ENCODE measurements at places on chromosomes 1 and 21.

DNA sequence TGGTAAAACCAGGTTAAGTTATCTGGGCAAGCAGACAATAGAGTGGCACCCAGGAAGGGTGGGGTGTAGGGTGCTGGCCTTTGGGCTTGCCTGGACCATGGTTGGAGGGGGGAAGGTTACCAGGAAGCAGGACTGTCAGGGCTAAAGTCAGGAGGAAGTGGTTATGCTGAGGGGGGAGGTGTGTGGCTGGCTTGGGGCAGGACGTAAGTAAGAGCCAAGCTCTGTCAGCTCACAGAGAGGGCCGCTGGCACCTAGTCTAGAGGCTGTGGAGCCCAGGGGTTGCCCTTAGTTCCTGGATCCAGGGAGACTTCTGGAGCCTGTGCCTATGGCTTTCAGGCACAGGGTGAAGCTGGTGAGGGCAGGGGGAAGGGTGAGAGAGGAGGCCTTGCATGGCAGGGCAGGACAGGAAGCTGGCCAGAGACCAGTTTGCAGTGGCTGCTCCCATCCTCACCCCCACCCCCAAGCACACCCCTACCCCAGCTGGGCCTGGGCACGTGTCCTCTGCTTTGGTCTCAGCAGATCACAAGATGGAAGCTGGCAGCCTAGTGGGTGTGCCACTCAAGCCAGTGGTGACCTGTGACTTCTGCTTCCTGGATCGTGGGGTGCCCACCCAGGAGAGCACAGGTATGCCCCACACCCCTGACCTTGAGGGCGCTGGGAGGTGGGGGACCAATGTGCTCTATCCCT, 20.5 kb upstream of the SMYD3 start:
- no peak for DNase-seq

GRCh38 chr1:89630048-89630447, 2.9 kb upstream of the LRRC8C start:
- DNase-seq = no peak

DNA sequence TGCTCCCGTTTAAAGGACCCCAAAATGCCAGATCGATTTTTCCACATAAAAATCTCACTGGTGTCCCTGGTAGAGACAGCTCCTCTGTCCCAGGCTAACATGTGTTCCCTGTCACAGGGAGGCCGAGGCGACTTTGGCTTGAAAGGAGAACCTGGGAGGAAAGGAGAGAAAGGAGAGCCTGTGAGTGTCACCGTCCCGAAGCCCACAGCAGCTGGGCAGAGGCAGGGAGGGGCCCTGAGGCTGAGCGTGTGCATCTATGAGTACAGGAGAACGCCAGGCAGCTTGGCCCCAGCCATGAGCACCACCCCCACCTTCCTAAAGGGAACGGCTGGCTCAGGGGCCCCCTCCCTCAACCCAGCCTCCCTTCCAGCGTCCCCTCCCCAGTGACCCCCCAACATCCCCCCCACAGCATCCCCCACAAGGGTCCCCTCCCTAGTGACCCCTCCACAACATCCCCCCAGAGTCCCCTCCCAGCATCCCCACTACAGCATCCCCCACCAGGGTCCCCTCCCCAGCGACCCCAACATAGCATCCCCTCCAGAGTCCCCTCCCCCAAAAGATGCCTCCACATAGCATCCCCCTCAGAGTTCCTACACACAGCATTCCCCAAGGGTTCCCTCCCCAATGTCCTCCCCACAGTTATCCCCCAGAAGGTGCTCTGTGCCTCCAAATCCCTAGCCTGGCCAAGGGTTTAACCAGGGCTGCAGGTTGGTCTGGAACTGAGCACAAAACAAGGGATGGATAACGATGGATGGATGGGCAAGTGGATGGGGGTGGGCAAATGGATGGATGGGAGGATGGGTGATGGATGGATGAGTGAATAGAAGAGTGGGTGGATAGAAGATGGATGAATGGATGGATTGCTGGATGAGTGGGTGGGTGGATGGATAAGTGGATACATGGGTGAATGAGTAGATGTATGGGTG, 25.1 kb downstream of the COL6A2 start:
- DNase-seq = no peak

- DNase-seq = no peak
Measured at GRCh38 chr21:34790341-34790740, 121.5 kb downstream of the CLIC6 start.

DNA sequence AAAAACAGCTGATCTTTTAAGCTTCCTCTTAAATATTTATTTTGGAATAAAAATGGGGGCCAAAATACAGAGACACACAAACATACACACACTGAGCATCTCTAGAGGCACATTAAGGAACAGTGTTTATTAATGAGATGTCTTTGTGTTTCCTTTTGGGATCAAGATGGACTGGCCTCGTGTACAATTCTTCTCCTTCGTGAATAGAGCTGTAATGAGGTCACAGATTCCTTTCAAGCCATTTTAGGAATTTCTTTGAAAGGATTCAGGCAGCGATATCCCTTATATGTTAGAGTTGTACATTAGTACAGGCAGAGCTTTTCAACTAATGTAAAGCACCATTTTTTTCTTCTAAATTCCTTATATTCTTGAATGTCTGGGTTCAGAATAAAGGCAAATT, 295.7 kb downstream of the CHRM3 start:
- no peak for DNase-seq

DNA sequence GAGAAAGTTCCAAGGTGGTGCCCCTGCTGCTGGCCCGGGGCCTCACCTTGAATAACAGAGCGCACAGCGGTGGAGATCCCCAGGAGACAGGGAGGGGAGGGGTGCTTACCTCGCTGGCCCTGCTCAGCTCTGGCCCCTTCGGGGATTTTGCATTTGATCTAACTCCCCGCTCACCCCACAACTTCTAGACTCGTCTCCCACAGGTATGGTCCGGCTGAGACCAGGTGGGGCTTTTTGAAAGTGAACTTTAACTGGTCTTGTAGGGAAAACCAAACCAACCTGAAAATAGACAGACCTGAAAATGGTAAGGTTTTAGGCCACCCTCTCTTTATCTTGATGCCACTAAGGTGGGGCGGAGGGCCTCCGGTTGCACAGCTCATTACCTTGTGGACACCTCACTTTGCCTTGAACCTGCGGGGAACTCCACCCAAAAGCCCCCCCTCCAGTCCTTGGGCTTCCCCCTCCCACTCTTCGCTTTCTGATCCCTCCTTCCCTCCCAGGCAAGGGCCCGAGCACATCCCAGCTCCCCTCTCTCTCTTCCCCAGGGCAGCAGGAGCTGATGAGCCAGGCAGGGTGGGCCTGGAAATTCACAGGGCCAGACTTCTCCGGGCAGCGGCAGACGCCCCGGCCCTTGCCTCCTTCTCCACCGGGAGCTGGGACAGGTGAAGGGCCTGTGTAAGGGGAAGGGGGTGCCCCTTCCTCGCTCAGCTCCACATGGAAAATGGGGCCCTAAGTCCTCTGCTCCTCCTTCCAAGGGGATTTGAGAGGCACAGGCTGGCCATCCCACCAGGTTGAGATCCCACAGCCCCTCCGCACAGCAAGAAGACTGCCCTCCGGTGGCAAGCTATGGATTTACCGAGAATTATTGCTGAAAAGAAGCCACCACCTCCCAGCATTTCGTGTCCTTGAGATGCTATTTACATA, 16.1 kb downstream of the TNFRSF8 start:
- DNase-seq = peak; percentile 13

DNA sequence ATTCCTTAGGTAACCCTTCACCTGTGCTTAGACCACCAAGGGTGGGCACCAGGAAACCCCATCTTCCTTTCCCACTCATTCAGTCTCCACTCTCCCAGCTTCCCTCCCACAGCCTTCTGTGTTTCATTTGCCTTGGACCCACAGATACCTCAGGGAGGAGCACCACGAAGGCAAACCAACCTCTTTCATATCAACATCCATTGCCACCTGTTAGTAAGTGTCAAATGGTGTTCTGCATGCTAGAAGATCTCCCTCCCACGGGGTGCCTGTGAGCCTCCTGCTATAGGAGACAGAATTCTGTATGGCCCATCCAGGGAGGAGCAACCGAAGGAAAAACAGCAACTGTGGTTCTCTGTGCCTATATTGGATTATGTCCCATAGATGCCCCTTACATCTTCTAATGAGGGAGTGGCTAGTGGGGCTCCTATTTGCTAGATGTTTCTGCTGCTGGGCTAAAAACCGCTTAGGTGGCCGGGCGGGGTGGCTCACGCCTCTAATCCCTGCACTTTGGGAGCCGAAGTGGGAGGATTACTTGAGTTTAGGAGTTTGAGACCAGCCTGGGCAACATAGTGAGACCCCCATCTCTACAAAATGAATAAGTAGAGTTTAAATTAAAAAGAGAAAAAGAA, 25.6 kb upstream of the SCCPDH start:
- no peak for DNase-seq

GRCh38 chr21:18155508-18156193, 89.0 kb upstream of the CHODL start:
- DNase-seq = no peak

GRCh38 chr1:214993419-214993818, 89.1 kb upstream of the KCNK2 start:
- no peak for DNase-seq

GRCh38 chr1:234838820-234839219, 228.8 kb upstream of the IRF2BP2 start:
- no peak for DNase-seq

GRCh38 chr1:53771648-53772047, 32.7 kb upstream of the GLIS1 start:
- no peak for DNase-seq

- no peak for DNase-seq
Measured at GRCh38 chr1:91596474-91596873, 95.8 kb downstream of the CDC7 start.

DNA sequence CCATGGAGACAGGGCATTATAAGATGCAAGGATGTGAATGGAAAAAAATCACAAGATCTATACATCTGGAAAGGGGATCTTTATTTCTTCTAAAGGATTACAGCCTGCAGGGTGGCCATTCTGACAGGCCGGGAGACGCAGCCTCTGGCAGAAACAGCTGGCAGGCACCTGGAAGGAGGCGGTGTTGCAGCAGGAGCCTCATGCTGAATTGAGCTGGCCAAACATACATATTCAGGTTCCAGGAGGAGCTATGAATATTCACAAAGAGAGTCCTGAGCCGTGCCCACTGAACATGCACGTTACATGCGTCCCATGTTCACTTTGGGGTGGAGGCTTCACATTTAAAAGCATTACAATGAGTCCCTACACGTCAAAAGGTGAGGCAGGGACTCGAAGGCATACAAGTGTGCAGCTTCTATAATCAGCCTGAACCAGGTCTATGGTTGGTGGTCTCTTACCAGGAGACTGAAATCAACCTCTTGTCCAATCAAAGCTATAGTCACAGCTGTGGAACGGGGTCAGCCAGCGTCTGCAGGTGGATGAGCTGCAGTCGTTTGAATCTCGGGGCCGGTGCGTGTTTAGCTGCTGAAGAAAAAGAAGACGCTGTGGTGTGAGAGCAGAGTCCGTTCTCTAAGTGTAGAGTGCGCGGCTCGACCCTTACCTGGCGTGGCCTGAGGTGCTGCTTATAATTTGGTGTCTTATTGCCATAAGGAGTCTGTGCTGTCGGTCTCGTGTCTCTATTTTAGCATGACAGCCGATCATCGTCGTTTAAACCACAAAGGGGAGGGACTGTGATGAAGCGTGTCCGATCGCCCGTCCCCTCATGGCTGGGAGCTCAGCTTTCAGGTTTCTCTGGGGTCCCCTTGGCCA, 183.0 kb downstream of the ETS2 start:
- DNase-seq = no peak

DNA sequence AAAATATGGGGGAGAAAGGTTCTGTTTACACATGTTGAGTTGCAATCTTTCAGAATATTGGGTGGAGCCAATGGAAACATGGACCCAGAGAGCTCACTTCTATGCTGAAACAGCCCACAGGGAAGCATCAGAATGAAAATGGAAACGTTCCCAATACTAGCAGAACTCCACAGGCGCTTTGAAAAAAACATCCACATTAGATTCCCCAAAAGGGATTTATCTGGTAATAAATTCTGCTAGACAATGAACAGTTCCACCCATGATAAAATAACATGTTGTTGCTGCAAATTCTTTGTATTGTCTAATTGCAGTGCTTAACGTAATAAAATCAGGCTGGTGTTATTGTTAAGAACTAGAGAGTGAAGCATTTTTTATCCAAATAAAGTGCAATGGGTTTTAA, 197.0 kb downstream of the GABPA start:
- DNase-seq = no peak

DNA sequence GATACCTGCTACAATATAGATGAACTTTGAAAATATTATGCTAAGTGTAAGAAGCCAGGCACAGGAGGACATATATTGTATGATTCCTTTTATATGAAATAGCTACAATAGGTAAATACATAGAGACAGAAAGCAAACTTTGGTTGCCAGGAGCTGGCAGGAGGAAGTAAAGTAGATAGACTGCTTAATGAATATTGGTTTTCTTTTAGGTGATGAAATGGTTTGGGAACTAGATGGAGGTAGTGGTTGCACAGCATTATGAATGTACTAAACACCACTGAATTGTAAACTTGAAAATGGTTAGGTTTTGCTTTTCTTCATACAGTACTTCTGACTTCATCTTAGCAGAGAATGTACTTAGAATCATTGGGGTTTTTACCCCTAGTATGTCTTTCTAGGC, 21.5 kb downstream of the ABCB10 start:
- no peak for DNase-seq

DNA sequence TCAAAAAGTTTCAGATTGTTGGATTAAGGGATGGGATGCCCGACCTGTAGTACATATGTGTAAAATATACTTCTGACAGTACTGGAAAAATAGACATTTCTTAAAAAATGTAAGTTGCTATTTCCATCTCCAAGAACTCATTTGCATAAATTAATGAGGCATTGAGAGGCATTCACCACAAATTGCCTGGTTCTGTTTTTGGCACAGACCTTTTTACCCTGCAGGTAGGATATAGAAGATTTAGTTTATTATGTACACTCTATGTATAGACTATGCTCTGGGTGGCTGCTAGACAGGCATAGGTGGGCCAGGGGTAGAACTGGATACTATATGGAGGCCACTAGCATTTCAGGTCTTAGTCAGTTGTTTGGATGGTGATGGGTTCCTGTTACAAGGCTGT, 8.0 kb downstream of the CCDC17 start:
- no peak for DNase-seq

GRCh38 chr1:203052601-203053000, 26.3 kb downstream of the PPFIA4 start:
- DNase-seq = no peak

- DNase-seq = no peak
Measured at GRCh38 chr1:219155135-219155534, 18.5 kb upstream of the LYPLAL1 start.

DNA sequence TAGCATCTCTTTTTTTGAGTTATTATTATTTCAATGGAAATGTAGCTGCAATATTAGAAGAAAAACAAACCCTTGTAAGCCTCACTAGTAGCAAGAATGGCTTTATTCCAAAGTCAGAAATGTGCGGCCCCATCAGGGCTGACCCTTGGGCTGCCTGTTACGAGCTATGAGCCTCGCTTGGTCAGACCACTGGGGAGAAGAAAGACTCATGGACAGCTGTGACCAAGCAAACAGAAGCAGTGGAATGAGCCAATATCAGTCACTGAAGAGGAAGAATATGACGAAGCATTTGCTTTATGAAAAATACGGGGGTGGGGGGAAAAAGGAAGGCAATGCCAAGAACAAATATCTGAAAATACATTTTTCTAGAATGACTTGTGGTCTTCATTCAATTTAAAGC, 504.5 kb downstream of the LMO4 start:
- DNase-seq = no peak

GRCh38 chr1:106907795-106908194, 148.7 kb upstream of the PRMT6 start:
- no peak for DNase-seq

Data from NCI-H1694 treated with DMSO at 0.1 percent for 48 hours (cell line).